ENCODE measurements at places on chromosomes 16 and 17.

DNA sequence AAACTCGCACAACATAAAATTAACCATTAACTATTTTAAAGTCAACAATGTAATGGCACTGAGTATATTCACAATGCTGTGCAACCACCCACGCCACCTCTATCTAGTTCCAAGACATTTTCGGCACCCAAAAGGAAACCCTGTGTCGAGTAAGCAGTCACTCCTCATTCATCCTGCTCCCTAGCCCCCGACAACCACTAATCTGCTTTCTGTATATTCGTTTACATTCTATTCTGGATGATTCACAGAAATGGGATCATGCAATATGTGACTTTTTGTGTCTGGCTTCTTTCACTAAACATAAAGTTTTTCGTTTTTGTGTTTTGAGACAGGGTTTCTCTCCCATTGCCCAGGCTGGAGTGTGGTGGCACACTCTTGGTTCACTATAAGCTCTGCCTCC lies 42.2 kb upstream of the HAPSTR1 start:
- no peak for DNase-seq

DNA sequence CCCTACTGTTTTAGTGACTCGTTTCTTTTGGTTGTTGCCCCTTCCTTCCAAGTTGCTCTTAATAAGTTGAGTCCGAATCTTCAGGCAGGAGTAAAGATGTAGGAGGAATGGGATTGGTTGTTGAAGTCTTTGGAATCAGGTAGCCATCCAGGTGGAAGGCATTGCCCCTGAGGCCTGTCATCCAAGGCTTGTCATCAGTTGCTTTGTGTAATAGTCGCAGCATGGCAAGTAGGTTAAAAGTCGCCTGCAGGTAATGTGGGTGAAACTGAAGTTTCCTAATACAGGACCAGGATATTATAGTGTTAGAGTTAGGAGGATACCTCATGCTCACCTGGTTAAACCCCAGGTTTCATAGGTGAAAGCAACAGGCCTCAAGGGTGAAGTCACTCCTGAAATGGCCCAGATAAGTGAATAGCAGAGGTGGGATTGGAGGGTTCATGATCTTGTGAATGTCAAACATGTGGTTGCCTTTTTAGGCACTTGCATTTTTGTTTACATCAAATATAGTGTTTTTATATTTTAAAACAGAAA lies 934 bp downstream of the PCTP start:
- no peak for DNase-seq

DNA sequence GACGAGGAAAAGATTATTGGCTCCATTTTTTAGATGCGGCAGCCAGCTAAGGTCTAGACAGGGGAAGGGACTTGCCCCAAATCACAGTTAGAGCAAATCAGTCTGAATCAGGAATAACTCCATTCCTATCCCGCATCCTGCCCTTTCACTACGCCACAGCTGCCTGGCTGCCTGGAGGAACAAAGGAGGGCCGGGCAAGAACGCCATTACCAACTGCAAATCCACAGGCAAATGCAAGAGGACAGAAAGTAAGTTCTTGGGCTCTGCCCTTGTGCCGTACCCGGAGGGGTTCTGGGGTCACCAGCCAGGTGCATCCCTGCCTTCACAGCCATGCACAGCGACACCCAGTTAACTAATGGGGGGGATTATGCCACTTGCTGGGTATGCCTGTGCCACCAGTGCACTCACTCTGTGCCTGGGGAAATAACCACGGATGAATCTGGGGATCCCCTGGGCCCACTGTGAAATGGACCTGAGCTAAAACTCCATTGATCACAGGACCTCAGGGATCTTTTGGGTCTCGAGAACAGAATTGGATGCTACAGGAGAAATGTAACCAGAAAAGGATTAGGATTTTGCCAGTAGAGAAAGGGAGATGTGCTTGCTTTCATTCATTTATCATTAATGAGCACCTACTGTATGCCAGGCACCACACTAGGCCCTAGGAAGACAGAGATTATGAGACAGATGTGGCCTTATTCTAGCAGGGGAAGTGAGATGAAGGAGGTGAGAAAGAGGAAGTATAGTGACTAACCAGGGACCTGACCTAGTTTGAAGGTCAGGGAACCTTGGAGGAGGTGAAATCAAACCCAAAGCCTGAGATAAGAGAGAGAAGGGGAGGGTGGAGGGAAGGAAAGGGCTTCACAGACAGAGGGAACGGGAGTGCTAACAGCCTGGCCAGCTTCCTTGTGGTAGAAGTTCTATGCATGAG lies 17.7 kb downstream of the BCL7C start:
- no peak for DNase-seq

DNA sequence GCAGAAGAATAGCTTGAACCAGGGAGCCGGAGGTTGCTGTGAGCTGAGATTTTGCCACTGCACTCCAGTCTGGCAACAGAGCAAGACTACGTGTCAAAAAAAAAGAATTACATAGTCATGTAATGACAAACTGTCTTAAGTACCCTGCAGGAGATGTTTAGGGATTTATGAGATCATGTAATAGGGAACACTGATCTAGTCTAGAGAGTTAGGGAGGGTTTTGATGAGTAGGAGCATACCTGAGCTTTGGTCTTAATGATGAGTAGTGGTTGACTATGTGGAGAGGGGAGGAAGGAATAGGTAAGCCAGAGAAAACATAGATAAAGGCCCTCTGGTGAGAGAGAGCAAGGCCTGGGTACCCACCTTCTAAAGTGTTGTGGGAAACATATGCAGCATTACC lies 30.1 kb upstream of the NF1 start:
- DNase-seq, result no peak

All from uterus (tissue), 4 donors.